Left cardiac atrium (tissue), 4 donors: ENCODE measurements at places on chromosomes 6 and 20. TPM values are rescaled to one million over a fixed set of nuclear protein-coding genes. Genes with fewer than 3 reads are reported as not detected.
A peak's percentile ranks its signal among the peaks of the same experiment; 100 is the strongest.

The GRM1 gene
- total RNA-seq = 0.06 TPM

- DNase-seq = peak; percentile 52
Observed at GRCh38 chr20:38126146-38126921, 38.7 kb downstream of the TGM2 start.

GRCh38 chr6:144211160-144211559 is 60.8 kb downstream of the STX11 start:
- no peak for DNase-seq

- no peak for DNase-seq
Observed at GRCh38 chr6:52363228-52363867, 1.4 kb downstream of the PAQR8 start.

- DNase-seq = no peak
Observed at GRCh38 chr20:52365688-52366087, 174.1 kb upstream of the ZFP64 start.

- no peak for DNase-seq
Observed at GRCh38 chr6:139114746-139115145, 20.1 kb upstream of the HECA start.

DNA sequence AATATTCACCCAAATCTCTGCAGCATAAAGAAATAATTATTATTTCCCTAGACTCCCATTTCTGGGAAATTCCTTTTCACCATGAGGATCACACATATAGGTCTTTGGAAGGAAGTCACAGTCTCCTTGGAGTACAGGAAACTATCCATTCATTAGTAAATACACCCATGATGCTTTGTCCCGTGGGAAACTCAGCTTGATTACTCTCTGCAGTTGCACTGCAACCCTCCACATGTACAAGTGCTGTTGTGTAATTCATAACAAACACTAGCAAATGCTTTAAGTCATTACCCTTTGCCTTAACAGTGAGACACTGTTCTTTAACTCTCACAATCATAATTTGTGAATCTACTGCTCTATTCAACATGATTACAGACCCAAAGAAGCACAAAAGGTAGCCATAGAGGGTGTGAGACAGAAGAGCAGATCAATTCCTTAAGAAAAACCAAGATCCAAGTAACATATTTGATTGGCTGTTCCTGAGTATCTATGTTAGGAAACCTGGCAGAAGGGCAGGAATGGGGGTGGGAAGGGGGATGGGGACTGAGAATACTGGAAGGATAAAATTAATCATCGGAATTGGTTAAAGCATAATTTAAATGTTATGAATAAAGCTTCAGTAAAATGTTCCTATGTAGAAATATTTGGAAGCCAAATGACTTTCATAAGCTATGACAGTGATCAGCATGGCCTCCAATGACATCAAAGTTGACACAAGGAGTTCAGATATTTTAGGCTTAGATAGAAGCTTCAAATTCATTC is 268.0 kb downstream of the HACE1 start:
- DNase-seq = no peak
